ENCODE measurements at places on chromosomes 4 and X.

- no peak for DNase-seq
These were observed 930.2 kb downstream of the C4orf33 start for GRCh38 chr4:130026185-130026584.

- DNase-seq: no peak
These were observed 14.7 kb downstream of the BCORL1 start for GRCh38 chrX:129997086-129997485.

GRCh38 chrX:134144231-134144630 lies 92.8 kb upstream of the CCDC160 start:
- DNase-seq: peak; percentile 3

DNA sequence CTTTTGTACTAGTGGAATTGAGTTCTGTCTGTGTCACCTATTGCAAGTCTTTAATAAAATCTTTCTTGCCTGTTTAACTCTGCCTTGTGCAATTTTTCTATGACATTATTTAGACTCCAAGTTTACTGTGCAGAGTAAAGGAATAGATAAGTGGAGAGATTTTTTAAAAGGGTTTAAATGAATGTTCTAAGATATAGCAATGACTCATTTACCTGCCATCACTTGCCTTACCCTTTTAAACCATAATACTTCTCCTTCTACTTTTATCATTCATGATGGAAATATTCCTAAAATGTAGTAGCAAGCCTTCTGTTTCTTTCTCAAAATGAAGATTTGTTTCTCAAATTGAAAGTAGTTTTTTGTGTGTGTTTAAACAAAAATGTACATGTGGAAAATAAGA lies 782.8 kb upstream of the MAGEB2 start:
- DNase-seq: peak; percentile 14

GRCh38 chr4:84389406-84389805 lies 109.7 kb downstream of the NKX6-1 start:
- DNase-seq: peak; percentile 5

DNA sequence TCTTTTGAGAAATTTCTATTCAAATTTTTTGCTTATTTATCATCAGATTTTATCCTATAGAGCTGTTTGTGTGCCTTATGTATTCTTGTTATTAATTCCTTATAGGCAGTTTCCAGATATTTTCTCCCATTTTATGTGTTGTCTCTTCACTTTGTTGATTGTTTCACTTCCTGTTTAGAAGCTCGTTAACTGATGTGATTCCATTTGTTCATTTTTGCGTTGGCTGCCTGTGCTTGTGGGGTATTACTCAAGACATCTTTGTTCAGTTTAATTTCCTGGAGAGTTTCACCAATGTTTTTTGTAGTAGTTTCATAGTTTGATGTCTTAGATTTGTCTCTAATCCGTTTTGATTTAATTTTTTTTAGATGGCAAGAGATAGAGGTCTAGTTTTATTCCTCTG lies 14.6 kb downstream of the ZNF718 start:
- DNase-seq: no peak

DNA sequence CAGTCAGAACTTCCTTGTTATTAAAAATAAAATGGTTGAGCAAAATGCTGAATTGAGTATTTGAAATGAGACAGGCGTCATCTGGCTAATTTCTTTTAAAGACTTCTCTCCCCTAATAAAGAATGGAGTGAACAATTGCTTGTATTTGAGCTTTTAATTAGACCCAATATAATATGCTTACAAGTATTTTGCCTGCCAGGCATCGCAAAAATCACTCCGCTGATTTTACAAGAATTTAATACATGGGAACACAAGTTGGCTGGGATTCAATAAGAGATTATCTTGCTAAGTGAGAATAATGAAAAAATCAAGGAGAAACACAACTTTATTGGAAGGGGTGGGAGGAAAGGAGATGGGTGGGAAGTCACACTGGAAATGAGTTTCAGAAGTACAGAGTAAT lies 52.3 kb downstream of the KLF3 start:
- DNase-seq: no peak

- no peak for DNase-seq
These were observed 40.4 kb upstream of the MAGEB10 start for GRCh38 chrX:27767387-27767786.

DNA sequence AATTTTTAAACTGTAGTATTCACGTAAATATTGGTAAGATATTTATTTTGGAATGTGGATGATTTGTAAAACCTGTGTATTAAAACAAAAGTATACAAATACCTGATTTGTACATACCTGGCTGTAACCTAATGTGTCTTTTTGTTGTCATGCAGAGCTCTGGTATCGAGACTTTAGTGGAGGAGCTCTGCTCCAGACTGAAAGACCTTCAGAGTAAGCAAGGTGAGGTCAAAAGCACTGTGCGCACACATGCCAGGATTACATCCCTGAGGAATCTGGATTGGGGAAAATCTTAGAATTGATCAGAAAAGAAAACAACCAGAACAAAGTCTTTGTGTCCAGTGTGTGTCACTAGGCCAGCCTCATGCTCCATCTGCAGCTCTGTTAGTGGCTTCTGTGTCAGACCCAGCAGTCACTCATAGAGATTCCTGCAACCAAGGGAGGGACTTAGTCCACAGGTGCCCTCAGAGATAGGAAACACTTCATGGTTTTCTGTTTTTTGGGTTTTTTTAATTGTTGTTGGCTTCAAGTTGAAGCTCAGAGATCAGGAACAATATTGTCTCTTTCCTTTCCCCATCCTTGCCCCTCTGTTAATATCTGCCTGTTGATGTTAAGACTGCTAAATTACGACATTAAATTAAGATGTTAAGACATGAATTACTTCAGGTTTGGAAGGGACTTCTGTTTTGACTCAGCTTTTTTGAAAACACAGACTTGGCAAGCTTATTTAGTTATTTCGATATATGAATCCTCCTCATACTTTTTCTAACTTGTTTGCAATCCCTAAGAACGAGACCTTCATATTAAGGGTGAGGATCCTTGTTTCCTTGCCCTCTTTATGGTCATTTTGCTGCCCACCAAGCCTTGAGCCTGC lies 52.4 kb upstream of the TBC1D14 start:
- DNase-seq: no peak

- DNase-seq: no peak
These were observed 25.8 kb downstream of the PDGFRA start for GRCh38 chr4:54254915-54255246.

DNA sequence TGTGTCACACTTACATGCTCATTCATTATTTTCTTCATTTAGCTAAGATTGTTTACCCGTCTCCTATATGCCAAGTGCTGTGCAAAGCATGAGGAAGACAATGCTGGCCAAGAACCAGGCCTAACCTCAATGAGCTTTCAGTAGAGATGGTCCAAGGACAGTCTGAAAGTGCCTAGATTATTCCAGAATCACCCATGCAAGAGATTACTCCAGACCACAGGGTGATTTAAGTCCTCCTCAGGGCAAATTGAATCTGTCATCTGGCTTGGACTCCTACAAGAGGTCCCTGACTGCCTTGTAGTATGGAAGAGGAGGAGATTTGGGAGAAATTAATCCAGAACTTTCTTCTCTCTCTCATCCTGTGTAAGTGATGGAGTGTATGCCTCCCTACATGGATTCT lies 99.4 kb upstream of the NDP start:
- no peak for DNase-seq

DNA sequence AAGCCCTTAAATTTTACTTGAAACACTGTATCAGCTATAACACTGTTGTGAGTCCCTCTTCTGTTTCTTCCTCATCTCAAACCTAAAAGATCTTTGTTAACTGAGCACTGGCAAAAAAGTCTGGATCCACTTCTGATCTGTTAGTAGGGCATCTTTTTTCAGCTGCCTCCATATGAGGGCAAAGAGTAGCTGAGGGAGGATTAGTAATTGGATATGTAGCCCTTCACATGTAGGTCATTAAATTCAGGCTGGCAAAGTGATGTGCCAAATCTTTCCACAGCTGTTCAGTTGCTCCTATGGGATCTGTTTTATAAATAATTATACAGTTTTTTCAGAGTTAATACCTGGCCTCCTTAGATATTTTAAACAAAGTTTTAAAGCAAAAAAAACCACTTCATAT lies 1.1 kb upstream of the TRMT10A start:
- no peak for DNase-seq

- DNase-seq: no peak
These were observed 378.0 kb upstream of the DMD start for GRCh38 chrX:33589316-33589715.

GRCh38 chrX:10077425-10078188 lies 79.2 kb upstream of the CLCN4 start:
- peak; percentile 35 for DNase-seq

DNA sequence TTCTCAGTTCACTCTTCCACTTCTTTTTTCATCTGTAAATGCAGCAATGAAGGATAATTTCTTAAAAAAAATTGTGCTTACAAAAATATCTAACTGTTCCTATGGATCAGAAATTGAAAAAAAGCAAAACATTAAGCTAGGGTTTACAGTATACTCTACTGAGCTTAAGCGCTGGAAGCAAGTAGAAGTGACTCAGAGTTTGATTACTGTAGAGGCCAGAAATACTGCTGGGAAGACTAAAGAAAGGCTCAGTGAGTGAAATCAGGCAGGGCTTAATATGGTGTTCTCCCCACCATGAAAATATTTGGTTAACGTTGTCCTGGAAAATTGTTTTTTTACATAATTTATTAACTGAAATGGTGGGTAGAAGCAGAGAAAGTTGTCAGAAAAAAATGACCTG lies 1061.8 kb upstream of the GRIA3 start:
- DNase-seq: no peak

DNA sequence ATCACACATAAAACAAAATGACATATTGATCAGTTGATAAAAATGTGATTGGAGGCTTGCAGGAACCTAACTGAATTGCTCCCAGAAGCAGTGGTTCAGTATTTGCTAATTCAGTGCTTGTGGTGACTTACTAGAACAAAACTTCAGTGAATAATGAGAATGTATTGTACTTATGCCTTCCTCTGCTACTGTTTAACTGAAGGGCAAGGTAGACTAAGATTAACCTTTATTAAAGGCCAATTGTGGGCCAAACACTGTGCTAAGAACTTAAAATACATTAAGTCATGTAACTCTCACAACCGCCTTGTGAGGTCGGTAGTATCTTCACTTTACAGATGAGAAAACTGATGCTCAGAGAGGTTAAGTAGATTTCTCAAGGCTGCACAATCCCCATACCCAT lies 14.9 kb downstream of the IGFBP7 start:
- no peak for DNase-seq

- DNase-seq: no peak
These were observed 189.9 kb downstream of the IL15 start for GRCh38 chr4:141826260-141826659.

GRCh38 chr4:173223743-173224142 lies 55.1 kb downstream of the GALNT7 start:
- no peak for DNase-seq

DNA sequence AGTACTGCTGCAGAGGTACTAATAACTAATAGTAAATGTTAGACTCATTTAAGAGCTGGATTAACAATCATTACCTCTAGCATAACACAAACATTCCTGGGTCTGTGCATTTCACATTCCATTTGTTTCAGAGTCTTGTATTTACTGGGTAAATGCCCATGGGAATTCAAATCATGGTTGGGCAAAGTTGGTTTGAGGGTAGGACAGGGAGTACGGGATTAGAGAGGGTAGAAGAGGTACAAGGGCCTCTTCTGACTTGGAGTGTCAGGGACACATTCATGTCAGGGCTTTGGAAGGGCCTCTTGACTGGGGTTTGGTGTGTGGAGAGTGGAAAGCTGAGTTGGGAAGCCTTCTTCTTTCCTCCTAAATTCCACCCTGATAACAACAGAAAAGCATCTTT lies 65.9 kb downstream of the WWC2 start:
- no peak for DNase-seq

GRCh38 chr4:16516796-16517439 lies 290.6 kb upstream of the TAPT1 start:
- no peak for DNase-seq

DNA sequence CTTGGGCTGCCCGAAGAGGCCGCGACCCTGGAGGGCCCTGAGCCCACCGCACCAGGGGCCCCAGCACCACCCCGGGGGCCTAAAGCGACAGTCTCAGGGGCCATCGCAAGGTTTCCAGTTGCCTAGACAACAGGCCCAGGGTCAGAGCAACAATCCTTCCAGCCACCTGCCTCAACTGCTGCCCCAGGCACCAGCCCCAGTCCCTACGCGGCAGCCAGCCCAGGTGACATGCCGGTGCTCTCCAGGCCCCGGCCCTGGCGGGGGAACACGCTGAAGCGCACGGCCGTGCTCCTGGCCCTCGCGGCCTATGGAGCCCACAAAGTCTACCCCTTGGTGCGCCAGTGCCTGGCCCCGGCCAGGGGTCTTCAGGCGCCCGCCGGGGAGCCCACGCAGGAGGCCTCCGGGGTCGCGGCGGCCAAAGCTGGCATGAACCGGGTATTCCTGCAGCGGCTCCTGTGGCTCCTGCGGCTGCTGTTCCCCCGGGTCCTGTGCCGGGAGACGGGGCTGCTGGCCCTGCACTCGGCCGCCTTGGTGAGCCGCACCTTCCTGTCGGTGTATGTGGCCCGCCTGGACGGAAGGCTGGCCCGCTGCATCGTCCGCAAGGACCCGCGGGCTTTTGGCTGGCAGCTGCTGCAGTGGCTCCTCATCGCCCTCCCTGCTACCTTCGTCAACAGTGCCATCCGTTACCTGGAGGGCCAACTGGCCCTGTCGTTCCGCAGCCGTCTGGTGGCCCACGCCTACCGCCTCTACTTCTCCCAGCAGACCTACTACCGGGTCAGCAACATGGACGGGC lies 579 bp downstream of the ABCD1 start:
- DNase-seq: no peak

GRCh38 chr4:5998333-5998936 lies 19.8 kb downstream of the C4orf50 start:
- DNase-seq: peak; percentile 27

GRCh38 chr4:25258980-25259578 lies 25.2 kb downstream of the PI4K2B start:
- peak; percentile 38 for DNase-seq

DNA sequence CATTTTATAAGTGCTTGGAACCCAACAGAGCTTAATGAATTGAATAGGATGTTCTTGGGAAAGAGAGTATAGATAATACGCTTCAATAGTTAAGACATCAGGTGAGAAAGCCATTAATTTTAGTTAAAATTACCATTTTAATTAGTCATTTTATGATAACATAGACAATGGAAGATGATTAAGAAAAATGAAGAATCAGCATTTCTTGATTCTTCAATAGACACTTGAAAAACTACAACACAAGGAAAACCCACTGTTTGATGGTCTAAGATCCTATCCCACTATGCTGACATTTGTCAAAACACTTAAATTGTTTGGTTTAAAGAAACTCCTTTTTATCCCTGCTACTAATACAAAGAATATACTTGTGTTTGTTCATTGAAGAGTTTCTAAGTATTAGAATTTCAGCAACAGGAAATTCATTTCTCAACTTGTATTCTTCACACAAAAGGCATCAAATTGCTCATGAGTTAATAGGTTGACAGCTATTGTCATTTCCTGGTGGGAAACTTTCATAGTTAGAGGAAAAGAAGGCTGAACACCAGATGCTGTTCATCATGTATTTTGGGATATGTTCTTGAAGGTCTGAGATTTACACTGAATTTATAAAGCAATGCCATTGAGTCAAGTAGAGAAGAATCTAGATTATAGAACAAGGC lies 9.6 kb upstream of the CXCL2 start:
- DNase-seq: no peak

- DNase-seq: no peak
These were observed 103.2 kb downstream of the KLHL8 start for GRCh38 chr4:87117051-87117731.

All from RWPE1 (cell line).